ENCODE measurements at places on chromosomes 6 and 20.
A peak's percentile ranks its signal among the peaks of the same experiment; 100 is the strongest.

DNA sequence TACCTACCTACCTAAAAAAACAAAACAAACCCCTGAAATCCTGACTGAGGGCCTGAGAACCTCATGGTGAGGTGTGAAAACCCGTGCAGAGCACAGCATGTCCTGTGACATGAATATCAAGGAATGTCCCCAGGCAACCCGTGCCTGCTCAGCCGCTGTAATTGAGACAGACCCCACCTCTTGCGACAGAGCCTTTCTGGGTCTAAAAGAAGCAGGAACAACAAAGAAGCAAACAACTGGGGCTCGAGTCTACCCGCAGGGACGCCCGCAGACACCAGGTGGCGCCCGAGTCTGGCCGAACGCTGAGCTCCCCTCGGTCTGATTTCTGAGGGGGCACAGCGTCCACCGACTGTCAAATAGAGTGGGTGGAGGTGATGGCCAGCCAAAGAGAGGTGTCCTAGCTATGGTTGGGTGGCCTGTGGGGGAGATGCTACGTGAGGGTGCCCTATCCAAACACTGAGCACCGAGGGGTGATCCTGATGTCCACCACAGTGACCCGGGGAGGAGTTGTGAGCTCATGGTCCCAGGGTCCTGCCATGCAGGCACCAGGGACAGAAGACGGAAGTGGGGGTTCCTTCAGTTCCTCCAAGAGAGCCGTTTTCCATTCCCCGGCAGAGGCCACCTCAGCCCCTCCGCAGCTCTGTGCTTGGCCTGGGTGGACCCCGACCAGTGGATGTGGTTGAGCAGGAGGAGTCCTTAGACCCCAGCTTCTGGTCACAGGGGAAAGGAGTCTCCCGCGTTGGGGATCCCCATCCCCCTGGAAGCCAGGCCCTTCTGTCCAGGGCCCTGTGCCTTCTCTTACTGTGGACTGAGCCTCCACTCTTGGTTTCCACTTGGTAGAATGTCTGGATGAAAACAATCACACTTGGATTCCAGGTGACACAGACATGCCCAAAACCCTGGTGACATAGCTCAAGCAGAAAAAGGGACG, 268.2 kb downstream of the CDC5L start:
- peak; percentile 29 for DNase-seq

GRCh38 chr20:7410150-7410549, 530.1 kb downstream of the HAO1 start:
- no peak for DNase-seq

GRCh38 chr20:59289994-59290393, 10.4 kb upstream of the EDN3 start:
- no peak for DNase-seq

DNA sequence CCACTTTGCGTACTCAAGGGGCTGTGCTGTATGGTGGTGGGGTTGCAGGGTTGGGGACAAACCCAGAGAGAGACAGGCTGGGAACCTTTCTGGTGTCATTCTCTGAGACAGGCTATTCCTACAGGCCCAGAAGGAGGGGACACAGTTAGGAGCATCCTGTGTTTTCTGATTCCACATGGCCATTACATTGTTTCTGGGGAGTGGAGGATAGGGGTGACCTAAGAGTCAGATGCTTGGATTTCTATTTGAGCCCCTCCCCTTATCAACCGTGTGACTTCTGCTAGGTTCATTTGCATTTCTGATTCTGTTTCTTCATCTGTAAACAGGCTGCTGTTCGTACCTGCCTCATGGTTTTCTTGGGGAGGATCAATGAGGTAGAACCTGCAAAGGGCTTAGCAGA, 29.4 kb upstream of the EPB41L1 start:
- DNase-seq, result no peak

DNA sequence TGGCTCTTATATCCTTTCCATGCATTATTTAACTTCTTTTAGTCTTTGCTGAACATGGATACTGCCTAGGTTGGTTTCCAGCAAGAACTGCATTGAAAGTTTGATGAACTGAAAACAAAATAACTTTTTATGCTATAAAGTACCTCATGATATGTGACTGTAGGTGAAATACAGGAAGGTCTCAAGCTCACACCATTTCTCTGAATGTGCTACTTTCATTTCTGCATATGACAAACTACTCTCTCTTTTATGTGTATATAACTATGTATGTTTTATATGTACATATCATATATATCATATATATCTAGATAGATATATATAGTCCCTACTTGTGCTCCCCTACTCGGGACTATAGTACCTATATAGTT, 65.9 kb downstream of the AIG1 start:
- DNase-seq, result no peak

GRCh38 chr20:9114709-9115108, 45.8 kb downstream of the PLCB4 start:
- no peak for DNase-seq

GRCh38 chr20:40997116-40997515, 31.5 kb upstream of the TOP1 start:
- peak; percentile 74 for DNase-seq

- peak; percentile 61 for DNase-seq
Observed at GRCh38 chr20:31607640-31608250, 2.7 kb downstream of the ID1 start.

DNA sequence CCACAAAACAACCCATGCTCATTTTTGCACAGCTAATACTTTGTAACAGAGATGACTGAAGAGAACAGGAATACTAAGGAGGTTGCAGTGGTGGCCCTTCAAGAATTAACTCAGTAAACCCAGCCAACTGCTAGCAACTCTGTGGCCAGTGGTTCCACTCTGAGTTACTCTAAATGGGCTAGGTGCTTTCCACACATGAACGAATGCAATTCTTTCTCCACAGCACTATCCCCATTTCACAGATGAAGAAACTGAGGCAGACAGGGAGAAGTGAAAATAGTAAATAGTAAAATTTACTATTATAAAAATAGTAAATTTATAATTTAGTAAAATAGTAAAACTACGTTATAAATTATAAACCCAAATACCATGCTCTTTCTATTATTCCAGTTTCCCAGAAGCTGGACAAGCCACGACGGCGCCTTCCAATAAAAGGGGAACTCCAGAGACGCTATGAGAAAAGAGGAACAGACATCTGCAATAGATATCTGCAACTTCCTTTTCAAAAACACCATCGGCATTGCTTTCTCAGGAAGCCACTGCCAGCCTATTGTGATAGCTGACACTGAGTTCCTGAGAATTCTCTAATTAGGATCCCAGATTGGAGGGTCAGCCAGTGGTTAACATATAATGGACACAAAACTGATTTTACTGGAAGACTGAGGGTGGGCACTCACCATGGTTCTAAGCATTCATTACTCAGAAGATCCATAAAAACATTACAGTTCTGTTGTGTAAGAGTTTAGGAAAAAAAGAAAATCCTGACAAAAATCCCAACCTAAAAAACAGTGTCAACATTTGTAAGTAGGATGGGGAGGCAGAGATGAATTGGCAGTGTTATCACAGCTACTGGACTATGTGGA, 16.2 kb downstream of the FKBP1A start:
- no peak for DNase-seq

DNA sequence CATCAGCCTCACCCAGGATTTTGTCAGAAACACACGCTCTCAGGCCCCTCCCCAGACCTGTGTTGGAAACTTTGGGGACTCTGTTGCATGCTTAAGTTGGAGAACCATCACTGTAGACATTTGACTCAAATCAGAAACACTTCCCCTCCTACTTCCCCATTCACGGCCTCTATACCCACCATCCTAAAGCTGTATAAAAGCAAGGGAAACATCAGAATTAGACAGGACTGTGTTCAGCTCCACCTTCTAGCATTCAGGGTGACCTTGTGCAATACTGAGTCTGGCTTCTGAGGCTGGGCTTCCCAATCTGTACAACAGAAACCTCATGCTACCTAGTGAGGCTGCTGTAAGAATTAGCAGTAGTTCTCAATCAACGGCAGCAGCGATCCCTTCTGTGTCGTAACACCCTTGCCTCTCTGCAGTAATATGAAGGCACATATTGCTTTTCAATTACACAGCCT, 252.3 kb downstream of the LY86 start:
- DNase-seq, result no peak

DNA sequence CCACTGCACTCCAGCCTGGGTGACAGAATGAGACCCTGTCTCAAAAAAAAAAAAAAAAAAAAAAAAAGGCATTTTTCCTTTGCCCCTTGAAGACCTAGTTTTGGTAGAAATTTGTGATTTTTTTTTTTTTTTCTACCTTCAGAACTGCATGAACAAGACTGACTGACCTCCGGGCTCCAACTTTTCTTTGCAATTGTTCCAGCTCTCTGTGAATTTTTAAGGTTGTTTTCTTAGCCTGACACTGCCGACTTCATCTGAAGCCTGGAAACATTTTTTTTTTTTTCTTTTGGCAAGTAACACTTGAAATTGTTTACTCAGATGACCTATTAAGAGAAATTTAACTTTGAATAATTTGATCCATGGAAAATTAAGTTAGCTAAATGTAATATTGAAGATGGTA, 73.0 kb downstream of the SLC24A3 start:
- no peak for DNase-seq

- DNase-seq, result no peak
Observed at GRCh38 chr20:37598575-37599342, 71.1 kb upstream of the BLCAP start.
